GM23248 (cell line): ENCODE measurements at places on chromosomes 12 and 14. TPM values are rescaled to one million over a fixed set of nuclear protein-coding genes. Genes with fewer than 3 reads are reported as not detected.

Gene CYP27B1
- 0.86 and 1.0 TPM in 2 replicates for total RNA-seq

Gene RIC8B
- 6.8 and 10.4 TPM in 2 replicates for total RNA-seq

Gene SLC2A13
- total RNA-seq = 8.1 and 9.2 TPM in 2 replicates

Gene ANKS1B
- total RNA-seq = not detected in 2 replicates

- DNase-seq = no peak
Observed at GRCh38 chr12:128660532-128661225, 163.1 kb downstream of the SLC15A4 start.

GRCh38 chr14:95871531-95871930 lies 5.1 kb upstream of the TUNAR start:
- DNase-seq = no peak

GRCh38 chr12:128449146-128449894 lies 182.3 kb downstream of the TMEM132C start:
- DNase-seq = no peak

Gene TGM1
- total RNA-seq = 0.25 and 1.3 TPM in 2 replicates

DNA sequence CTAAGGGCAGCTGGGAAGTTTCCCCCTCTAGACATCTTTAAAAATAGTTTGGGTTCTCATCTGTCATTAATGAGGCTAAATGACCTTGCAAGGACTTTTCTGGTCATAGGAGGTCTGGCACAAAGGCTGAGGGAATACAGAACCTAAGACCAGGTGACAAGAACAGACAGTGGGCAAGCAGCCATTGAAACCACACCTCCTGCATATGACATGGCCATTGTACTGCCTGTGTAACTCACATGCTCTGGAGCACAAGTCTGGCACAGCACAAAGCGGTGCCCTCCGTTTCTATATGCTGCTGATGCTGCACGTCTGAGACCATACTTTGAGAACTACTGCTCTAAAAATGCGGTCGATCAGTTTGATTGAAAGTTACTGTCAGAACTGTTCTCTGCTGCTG lies 143.3 kb downstream of the APAF1 start:
- DNase-seq = no peak
